ENCODE measurements at places on chromosomes 5 and 9.

DNA sequence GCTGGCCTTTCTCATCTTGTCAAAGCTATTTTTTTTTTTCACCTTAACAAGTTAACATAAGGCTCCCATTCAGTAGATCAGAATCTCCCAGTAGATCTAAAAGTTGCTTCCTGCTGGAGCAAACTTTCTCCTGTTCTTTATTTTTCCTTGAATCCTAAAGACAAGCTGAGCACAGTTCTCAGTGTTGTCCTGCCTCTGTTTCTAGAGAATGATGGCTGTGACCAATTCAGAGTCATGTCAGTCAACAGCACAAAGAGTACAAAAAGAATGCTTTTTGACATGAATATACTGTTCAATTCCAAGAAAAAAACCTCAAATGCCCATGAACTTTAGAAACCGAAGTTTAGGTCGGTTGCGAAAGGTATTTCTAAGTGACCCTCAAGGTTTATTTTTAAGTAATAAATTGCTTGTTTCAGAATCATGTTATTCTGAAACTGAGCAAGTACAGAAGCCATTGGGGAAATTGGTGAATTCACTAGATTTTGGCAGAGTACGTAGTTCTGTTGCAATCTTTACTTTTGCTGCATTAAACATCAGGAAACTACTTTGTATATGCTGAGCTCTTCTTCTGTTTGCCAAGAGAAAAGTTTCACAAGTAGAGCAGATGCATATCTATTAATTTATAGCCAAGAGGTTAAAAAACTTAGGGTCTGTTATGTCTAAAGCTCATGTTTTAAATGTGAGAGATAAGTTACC is 161.7 kb upstream of the RPS23 start:
- H3K36me3 ChIP-seq, result peaks cover 40% of the 10 kb centered on the region
- no peaks in the 10 kb centered on the region for H3K27me3 ChIP-seq
- H3K4me3 ChIP-seq, result no peak overlapping the region
- no peak overlapping the region for H3K27ac ChIP-seq

GRCh38 chr5:30928956-30929355 is 264.5 kb upstream of the CDH6 start:
- H3K27me3 ChIP-seq, result no peaks in the 10 kb centered on the region
- H3K36me3 ChIP-seq, result no peaks in the 10 kb centered on the region

- DNase-seq, result no peak
- H3K27me3 ChIP-seq, result peaks cover 6% of the 10 kb centered on the region
- H3K4me1 ChIP-seq, result no peaks in the 10 kb centered on the region
- H3K4me3 ChIP-seq, result no peak overlapping the region
These were observed 3.6 kb downstream of the NIPSNAP3B start for GRCh38 chr9:104767507-104767906.

DNA sequence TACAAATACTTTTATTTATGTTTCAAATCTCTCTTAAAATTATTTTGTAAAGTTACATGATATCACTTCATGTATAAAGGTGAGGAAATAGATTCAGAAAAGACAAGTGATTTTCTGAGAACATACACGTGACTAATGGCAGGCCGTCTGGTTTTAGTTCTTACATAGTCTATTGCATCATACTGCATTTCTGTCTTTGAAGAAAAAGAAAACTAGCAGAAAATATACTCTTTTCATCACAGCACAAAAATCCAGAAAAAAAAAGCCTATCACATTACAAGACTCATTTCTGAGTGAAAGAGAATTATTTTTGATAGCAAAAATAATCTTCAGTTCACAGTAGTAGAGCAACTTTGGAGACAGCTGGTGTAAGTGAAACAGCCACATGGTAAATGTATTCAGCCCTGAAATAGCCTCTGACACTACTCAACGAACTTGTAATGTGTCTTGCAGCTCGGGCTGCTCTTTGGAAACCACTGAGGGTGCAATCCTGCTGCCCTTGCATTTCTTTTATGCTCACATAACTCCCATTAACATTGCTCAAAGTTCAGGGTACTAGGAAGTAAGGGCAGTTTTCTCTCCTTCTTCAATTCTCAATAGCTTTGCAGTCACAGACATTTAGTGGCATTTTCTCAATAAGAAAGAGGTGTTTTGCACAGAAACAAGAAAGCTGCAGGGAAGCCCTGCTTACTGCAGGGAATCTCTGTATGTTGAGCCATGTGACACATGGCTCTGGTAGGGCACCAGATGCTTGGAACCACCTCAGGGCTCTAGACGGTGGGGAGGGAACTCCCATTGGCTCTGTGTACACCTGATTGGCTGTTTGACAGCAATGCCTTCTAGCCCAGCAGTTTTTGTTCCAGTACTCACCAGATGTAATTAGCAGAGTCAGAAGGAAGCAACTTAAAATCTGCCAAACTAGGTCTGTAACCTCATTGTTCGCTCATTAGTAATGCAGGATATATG is 845.3 kb upstream of the PTPRD start:
- no peak overlapping the region for H3K4me3 ChIP-seq
- DNase-seq, result no peak
- no peak overlapping the region for H3K27ac ChIP-seq
- H3K4me1 ChIP-seq, result no peaks in the 10 kb centered on the region
- H3K36me3 ChIP-seq, result no peaks in the 10 kb centered on the region
- no peaks in the 10 kb centered on the region for H3K27me3 ChIP-seq

- H3K36me3 ChIP-seq, result no peaks in the 10 kb centered on the region
- DNase-seq, result no peak
- H3K4me1 ChIP-seq, result peaks cover 31% of the 10 kb centered on the region
- no peak overlapping the region for H3K4me3 ChIP-seq
These were observed 128.0 kb downstream of the NPR3 start for GRCh38 chr5:32839106-32839505.

- no peaks in the 10 kb centered on the region for H3K36me3 ChIP-seq
- H3K27me3 ChIP-seq, result no peaks in the 10 kb centered on the region
- DNase-seq, result no peak
- H3K27ac ChIP-seq, result no peak overlapping the region
- no peak overlapping the region for H3K4me3 ChIP-seq
These were observed 182.7 kb upstream of the ACTBL2 start for GRCh38 chr5:57665146-57665936.

DNA sequence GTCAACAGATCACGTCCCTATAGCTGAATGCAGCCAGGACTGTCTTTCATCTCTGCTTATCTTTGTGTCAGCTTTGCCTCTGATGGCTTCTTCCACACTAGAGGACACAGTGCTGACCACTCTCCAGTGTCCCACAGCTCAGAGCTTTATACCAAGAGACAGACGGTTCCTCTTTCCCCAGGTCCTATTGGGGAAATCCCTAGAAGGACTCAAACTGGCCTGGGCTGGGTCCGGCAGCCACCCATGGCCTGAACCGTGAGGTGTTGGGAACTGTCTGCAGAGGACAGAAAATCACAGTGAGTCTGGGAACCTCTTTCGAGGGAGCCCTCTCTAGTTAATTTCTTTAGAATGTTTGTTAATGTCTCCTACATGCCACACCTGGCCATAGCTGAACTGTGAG is 68.3 kb upstream of the SHB start:
- H3K27ac ChIP-seq, result no peak overlapping the region
- DNase-seq, result no peak
- H3K36me3 ChIP-seq, result no peaks in the 10 kb centered on the region
- H3K4me3 ChIP-seq, result no peak overlapping the region
- H3K27me3 ChIP-seq, result peaks cover 29% of the 10 kb centered on the region

DNA sequence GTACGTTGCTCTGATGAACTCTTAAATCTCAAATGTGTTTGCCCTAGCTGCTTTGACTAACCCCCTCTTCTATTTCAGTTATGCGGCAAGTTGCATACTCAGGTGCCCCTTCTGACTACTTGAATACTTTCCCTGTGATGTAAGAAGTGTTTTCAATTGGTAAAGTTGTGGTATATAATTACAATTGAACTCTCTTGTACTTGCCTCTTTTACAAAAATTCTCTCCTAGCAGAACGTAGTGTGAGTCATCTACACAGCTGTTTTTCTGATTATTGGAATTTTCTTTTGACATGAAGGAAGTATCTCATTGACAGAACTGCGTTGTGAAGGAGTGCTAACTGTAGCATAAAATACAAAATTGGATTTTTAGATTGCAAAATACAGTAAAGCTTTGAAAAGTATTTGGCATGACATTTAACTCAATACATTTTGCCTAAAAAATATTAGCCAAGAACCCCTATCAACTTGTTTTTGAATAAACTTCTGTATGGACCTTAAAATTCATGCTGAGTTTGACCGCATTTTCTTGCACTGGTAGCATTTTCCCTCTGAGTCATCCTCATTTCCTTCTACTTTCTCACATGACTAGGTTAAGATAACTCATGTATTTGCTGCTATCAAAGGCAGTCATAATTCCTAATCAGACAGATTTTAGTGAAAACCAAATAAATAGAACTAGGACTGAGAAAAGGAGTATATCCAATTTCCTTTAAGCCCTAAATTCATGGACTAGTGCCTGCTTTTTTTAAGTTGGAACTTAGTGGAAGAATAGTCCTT is 6.3 kb downstream of the CRHBP start:
- H3K4me3 ChIP-seq, result no peak overlapping the region
- no peak overlapping the region for H3K27ac ChIP-seq
- no peaks in the 10 kb centered on the region for H3K36me3 ChIP-seq
- H3K27me3 ChIP-seq, result peaks cover 43% of the 10 kb centered on the region
- no peak for DNase-seq

- H3K4me1 ChIP-seq, result peaks cover 13% of the 10 kb centered on the region
- no peak overlapping the region for H3K27ac ChIP-seq
- DNase-seq, result no peak
These were observed 153.9 kb upstream of the DAP start for GRCh38 chr5:10914741-10915480.

- no peak overlapping the region for H3K27ac ChIP-seq
- H3K27me3 ChIP-seq, result peaks cover 3% of the 10 kb centered on the region
These were observed 195.2 kb upstream of the PTGER4 start for GRCh38 chr5:40484495-40484894.

- no peaks in the 10 kb centered on the region for H3K36me3 ChIP-seq
- H3K4me1 ChIP-seq, result no peaks in the 10 kb centered on the region
- peaks cover 3% of the 10 kb centered on the region for H3K27me3 ChIP-seq
- no peak for DNase-seq
- no peak overlapping the region for H3K27ac ChIP-seq
These were observed 69.6 kb downstream of the PDE8B start for GRCh38 chr5:77280036-77280435.

GRCh38 chr9:6356441-6356840 is 28.3 kb downstream of the TPD52L3 start:
- H3K27me3 ChIP-seq, result no peaks in the 10 kb centered on the region
- H3K4me3 ChIP-seq, result no peak overlapping the region
- peaks cover 24% of the 10 kb centered on the region for H3K4me1 ChIP-seq
- no peak for DNase-seq
- H3K27ac ChIP-seq, result no peak overlapping the region

DNA sequence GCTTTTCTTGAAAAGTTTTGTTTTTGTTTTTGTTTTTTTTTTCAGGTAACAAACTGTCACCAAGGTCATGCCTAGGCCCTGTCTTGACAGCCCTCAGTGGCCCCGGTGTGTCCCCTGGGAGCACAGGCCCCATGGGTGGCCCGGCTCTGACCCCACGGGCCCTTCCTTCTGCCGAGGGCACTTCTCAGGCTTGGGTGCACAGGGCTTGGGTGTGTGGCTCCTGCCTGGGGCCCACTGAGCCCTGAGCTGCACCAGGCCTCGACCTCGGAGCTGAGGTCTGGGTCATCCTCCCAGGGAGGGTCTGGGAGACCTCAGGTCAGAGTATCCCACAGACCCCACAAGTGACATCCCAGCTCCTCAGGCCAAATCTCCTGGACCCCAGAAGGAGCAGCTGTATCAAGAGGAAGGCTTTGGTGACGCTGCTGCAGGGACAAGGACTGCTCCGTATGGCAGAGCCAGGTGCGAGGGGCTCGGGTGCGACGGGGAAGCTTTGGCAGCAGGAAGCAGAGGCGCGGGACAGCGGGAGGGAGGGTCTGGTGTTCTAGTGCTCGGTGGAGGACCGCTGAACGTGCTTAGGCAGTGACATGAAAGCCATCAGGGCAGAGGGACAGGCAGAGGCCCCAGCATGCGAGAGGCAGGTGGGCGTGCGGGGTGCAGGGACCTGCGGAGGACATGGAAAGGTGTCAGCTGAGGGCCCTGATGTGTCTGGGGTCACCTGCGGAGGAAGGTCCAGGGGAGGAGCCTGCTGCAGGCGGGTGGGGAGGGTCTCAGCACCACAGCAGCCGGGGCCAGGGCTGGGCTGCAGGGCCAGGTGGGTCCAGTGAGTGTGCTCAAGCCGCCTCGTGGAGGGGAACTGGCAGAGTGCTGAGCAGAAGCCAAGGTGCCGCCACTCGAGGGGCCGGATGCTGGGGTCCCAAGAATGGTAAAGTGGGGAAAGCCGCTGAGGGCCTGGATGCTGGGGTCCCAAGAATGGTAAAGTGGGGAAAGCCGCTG is 18.4 kb upstream of the SLC9A3 start:
- no peak overlapping the region for H3K27ac ChIP-seq
- H3K36me3 ChIP-seq, result no peaks in the 10 kb centered on the region
- H3K27me3 ChIP-seq, result peaks cover 32% of the 10 kb centered on the region
- peaks cover 8% of the 10 kb centered on the region for H3K4me1 ChIP-seq

- no peaks in the 10 kb centered on the region for H3K27me3 ChIP-seq
- peaks cover 28% of the 10 kb centered on the region for H3K4me1 ChIP-seq
- H3K4me3 ChIP-seq, result no peak overlapping the region
- H3K36me3 ChIP-seq, result peaks cover 21% of the 10 kb centered on the region
- DNase-seq, result no peak
These were observed 1.1 kb upstream of the CEP78 start for GRCh38 chr9:78234810-78235209.

GRCh38 chr9:119697996-119698395 is 328.8 kb upstream of the BRINP1 start:
- H3K27ac ChIP-seq, result no peak overlapping the region
- H3K27me3 ChIP-seq, result peaks cover 24% of the 10 kb centered on the region
- H3K4me3 ChIP-seq, result no peak overlapping the region
- H3K4me1 ChIP-seq, result peaks cover 17% of the 10 kb centered on the region
- H3K36me3 ChIP-seq, result no peaks in the 10 kb centered on the region

GRCh38 chr5:26802944-26803343 is 235.4 kb downstream of the CDH9 start:
- no peak overlapping the region for H3K4me3 ChIP-seq
- H3K36me3 ChIP-seq, result no peaks in the 10 kb centered on the region
- no peak for DNase-seq
- H3K4me1 ChIP-seq, result no peaks in the 10 kb centered on the region
- no peaks in the 10 kb centered on the region for H3K27me3 ChIP-seq
- no peak overlapping the region for H3K27ac ChIP-seq

DNA sequence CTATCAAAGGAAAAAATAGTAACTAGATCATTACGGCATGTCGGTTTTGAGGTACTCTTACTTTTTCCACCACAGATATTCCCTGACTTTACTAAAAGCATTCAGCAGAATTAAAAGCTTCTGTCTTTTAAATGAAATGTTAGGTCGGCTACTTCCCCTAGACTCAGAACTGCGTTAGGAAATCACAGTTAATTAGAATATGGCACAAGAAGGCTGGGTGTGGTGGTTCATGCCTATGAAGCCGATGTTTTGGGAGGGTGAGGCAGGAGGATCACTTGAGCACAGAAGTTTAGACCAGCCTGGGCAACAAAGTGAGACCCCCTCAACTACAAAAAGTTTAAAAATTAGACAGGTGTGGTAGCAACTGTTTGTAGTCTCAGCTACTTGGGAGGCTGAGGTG is 24.4 kb downstream of the CEMIP2 start:
- DNase-seq, result no peak
- H3K36me3 ChIP-seq, result peaks cover 59% of the 10 kb centered on the region
- no peaks in the 10 kb centered on the region for H3K4me1 ChIP-seq
- no peak overlapping the region for H3K4me3 ChIP-seq
- no peaks in the 10 kb centered on the region for H3K27me3 ChIP-seq
- H3K27ac ChIP-seq, result no peak overlapping the region

All from nephron progenitor cell (in vitro differentiated cells).